Activated CD4-positive, CD25-positive, alpha-beta regulatory T cell treated with anti-CD3 and anti-CD28 coated beads, Interleukin-2, amount 50 U/mL, for 72 hours (primary cell): ENCODE measurements at places on chromosomes 16 and 17.

DNA sequence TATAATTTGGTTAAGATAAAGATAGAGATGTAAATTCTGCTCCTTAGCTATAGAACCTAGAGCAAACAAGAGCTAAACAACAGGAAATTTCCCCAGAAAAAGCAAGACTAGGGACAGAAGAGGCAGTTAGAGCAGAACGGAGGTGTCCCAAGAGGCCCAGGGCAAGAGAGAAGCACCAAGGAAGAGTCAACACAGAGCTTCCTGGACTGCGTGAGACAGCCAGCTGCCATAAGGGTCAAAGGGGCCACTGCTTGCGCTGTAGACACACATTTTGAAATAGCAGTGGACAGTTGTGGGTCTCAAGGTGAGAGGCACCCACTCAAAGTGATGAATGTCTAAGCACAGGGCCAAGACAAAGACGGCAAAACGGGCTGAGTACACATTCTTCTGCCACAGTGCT is 156.6 kb downstream of the PARN start:
- no peak for DNase-seq

DNA sequence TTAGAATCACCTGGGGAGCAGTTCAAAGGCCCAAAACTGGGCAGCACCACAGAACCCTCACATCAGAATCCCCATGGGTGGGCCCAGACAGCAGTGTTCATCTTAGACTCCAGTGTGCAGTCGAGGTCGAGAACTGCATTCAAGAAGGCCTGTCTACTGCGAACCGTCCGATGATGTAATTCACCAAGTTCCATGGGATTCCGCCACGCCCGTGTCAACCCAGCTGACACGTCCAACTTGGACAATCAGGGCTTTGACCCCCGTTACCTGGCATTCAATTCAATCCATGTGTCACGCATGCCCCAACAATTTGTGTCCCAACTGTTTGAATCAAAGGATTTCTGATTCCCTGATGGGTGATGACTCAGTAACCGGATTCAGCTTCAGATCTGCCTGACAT is 9.2 kb downstream of the HSBP1 start:
- no peak for DNase-seq

GRCh38 chr17:45939395-45939794 is 45.0 kb downstream of the MAPT start:
- DNase-seq: no peak

DNA sequence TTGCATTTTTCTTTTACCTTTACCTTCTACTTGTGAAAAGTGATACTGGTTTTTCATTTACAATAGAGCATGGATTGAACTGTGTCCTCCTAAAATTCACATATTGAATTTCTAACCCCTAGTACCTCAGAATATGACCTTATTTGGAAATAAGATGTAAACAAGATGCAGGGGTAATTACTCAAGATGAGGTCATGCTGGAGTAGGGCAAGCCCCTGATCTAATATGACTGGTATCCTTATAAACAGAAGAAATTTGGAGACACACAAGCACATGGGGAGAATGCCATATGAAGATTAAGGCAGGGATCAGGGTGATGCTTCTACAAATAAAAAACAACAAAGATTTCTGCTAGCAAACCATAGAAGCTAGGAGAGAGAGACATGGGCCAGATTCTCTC is 12.2 kb downstream of the MYH13 start:
- no peak for DNase-seq

- no peak for DNase-seq
Observed at GRCh38 chr17:11598274-11599221, at the start of gene DNAH9. TSS of gene DNAH9 (plus strand) at chr17:11598470. CDS start at chr17:11598499, 29 bp downstream.

DNA sequence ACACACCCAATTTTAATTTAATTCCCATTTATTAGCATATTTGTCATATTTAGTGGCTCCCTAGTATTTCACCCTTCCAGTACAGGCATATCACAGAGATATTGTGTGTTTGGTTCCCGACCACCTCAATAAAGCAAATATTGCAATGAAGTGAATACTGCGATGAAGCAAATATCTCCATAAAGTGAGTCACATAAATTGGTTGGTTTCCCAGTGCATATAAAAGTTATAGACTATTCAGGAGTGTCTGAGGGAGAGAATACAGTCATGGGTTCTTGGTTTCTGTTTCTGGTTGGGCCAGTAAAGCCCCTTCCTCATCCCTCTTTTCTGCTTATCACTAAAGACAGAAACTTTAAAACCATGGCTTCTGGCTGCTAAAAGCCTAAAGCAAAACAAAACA is 295.4 kb upstream of the AXIN2 start:
- no peak for DNase-seq

GRCh38 chr16:915546-915945 is 55.2 kb downstream of the LMF1 start:
- no peak for DNase-seq

DNA sequence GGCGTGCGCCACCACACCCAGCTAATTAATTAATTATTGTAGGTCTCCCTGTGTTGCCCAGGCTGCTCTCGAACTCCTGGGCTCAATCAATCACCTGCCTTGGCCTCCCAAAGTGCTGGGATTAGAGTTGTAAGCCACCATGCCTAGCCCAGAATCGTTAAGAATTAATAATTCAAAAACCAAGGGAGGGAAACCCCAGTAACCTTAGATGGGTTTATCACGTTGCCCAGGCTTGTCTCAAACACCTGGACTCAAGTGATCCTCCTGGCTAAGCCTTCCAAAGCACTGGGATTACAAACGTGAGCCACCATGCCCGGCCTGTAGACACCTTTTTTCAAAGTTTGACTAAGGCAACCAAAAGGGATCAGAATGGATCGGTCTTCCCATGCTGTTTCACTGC is 21.6 kb downstream of the CD300LF start:
- no peak for DNase-seq

DNA sequence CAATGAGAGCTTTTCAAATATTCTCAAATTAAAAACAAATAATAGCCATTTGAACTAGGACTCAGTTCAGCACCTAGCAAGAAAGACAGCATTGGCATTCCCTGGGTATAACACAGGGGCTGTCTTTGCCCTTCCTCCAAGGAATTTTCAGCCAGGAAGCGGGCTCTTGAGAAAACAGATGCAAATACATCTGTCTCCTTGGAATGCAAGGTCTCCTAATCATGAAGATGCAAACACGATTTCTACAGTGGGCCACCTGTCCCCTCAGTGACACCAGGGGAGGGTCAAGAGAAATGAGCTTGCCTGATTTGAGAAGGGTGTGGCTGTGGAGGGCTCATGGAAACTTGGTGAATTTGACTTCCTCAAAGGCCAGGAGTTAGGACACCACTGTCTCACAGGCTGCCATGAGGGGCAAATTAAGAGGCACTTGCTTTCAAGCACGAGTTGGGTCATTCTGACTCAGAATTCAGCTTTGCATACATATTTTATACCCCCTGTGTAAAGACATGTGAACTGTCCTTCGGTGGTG is 24.5 kb upstream of the SUPT4H1 start:
- no peak for DNase-seq

DNA sequence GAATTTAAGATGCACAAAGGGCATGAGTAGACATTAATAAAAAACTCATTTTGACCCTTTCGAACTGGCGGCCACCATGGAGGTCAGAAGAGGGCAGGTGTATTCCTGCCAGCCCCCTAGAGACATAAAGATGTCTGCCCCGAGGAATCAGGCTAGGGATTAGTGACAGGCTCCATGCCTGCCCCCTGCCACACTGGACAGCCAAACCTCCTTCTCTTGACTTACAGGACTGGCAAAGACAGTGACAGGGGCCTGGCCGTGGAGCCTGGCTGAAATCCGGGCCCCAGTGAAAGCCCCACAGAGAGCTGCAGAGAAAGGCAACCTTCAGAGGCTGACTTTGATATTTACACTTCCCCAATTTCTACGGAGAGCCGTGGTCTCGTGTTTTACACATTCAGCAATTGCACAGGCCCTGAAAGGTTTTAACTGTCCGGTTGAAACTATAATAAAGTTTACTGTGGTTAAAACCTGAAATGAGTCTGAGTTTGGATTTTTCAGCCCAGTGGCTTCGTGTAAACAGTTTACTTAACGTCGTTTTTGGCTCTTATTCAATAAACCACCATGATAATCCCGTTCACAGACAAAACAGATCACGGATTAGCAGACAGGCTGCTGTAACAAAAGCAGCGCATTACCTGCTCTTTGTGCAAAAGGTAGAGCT is 243.9 kb upstream of the MYOCD start:
- no peak for DNase-seq

GRCh38 chr16:23333034-23333579 is 31.0 kb downstream of the SCNN1B start:
- no peak for DNase-seq

GRCh38 chr17:64186171-64187092 is 56.5 kb upstream of the ERN1 start:
- DNase-seq: no peak

DNA sequence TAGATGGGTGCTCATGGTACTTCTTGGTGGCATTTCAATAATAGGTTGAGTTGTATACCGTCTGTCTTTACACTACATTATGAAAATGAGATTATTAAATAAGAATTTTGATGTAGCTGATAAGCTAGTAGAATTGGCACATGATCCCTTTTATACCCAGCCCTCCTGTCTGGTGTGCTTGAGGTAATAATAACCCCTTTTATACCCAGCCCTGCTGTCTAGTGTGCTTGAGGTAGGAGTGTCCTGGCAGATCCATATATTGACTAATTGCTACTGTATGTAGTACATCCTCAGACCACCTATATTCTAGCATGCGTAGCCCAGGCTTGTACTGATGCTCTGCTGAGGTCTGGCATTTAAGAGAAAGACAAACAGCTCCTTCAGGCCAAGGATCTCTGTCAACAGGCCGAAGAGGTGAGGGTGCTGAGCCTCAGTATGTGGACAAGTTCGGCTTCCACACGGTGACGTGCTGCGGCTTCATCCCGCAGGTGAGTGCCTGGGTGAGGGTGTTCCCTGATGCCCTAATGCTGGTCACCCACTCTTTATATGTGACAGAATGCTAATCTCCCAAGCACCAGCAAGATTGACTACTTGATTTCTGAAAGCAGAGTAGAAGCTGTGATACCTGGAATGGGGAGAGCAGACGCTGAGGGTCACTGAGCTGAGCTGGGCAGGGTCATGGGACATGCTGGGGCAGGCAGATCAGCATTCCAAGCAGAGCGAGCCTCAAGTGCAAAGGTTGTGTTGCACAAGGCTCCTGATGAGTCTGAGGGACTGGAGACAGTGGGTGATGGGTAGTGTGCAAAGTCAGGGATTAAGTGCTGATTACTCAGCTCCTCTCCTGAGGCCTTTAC is 5.7 kb downstream of the FN3K start:
- no peak for DNase-seq

DNA sequence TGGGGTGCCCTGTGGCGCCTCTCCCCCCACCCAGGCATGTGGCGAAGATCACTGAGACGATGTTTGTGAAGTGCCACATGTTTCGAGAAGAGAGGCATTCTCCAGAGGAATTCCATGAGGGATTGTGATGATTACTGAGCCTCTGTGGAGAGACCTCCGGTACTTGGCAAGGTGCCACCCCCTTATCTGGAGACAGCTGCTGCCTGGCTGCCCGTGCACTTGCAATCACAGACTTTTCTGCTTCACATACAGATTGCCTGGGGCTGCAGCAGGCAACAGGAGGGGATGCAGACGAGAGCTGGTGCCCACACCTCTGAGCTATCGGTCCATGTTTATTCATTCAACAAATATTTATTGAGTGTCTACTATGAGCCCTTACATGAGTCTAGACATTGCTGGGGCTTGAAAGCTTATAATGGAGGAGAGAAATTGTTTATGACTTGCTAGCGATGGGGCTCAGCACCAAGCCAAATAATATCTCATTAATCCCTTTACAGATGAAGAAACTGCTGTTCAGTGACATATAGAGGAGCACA is 317.2 kb upstream of the ZFHX3 start:
- no peak for DNase-seq
